ENCODE measurements at places on chromosomes 6 and 20. TPM values are rescaled to one million over a fixed set of nuclear protein-coding genes. Genes with fewer than 3 reads are reported as not detected.

The MARCKS gene
- 128 TPM for total RNA-seq

The STMND1 gene
- total RNA-seq: not detected

The ATP9A gene
- 82.1 TPM for total RNA-seq

The SLC17A1 gene
- not detected for total RNA-seq
